Aorta (tissue), 5 donors: ENCODE measurements at places on chromosomes 5 and 9.

DNA sequence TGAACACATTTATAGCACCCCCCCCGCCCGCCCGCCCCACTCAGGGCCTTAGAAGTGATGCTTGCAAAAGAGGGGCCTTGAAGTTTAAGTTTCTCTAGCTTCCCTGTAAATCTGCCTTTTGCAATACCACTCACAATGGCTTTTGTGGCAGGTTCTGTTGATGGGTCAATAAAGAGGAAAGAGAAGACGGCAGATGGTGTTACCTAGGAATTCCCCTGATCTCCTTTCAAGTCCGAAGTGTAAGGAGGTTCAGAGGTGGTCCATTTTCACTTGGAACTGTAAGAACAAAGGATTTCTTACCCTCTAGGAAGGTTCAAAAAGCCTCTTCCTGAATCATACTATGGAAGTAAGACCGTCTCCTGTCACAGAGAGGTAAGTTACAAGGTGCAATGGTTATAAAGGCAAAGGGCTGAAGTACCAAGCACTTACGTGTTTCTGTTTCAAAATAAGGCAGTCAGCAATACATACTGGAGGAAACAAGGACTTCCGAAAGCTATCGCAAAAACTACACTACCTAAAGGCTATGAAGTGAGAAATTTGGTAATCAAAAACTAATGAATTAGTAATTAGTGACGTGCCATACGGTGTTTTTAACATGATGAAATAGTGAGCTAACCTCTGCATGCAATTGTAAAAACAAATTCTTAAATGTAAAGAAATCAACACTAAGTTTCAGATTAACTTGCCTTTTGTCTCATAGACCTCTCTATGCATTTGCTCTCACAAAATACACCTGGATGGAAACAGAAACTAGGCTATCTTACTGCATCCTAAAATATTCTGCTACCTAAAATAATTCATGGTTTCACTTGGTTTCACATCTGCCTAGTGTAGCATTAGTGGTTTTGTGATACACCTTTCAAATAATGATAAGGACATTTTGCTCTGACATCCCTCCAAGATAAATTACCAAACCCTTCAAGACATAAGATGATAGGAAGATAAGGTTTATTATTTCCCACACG, 589.4 kb upstream of the FAM174A start:
- no peak for DNase-seq

GRCh38 chr9:18360005-18360404, 113.9 kb upstream of the ADAMTSL1 start:
- DNase-seq: no peak

GRCh38 chr9:131284856-131285255, 4.7 kb upstream of the PLPP7 start:
- DNase-seq: no peak

DNA sequence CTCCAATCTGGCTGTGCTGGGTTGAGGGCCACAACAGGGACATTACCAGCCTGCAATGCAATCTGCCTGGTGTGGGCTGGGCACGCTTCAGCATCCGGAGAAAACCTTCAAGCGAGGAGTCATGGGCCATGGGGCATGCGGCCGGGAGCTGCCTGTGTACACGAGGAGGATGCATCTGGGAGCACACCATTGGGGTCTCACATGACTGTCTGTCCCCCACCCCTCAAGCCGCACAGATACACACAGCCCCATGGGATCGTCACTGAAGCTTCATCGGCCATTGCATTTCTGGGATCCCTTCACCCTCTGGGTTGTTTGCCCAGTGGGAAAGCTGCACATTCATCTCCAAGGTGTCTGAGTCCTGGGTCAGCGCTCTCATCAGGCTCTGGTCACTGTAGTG, 9.9 kb downstream of the LCN1 start:
- DNase-seq: no peak

DNA sequence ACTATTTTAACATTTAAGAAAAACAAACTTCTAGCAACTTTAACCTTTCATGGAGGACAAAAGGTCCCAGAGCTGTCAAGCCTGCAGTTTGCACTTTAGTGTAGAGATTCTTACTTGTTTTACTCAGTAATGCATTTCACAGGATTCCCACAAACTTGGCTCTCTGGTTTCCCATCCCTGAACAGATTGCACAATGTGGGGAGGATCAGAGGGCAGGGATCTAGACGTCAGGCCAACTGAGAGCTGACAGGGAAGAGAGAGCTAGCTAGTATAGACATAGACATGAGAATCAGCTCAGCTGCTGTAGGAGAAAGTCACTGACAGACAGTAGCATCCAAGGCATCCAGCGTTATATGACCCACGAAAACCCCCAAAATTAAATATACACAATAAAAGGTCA, 20.9 kb upstream of the BNIP1 start:
- no peak for DNase-seq

- no peak for DNase-seq
Observed at GRCh38 chr9:13069498-13069897, 210.0 kb downstream of the MPDZ start.
